ENCODE measurements at places on chromosomes 13 and 19. TPM values are rescaled to one million over a fixed set of nuclear protein-coding genes. Genes with fewer than 3 reads are reported as not detected.

GRCh38 chr19:51550848-51551672 is 19.6 kb upstream of the SIGLEC6 start:
- H3K27me3 ChIP-seq = no peaks in the 10 kb centered on the region
- H3K4me3 ChIP-seq = no peak overlapping the region
- H3K27ac ChIP-seq = no peak overlapping the region
- no peaks in the 10 kb centered on the region for H3K36me3 ChIP-seq
- H3K4me1 ChIP-seq = no peaks in the 10 kb centered on the region

GRCh38 chr19:28509079-28509895 is 703.7 kb downstream of the UQCRFS1 start:
- H3K4me1 ChIP-seq = no peaks in the 10 kb centered on the region
- no peaks in the 10 kb centered on the region for H3K27me3 ChIP-seq
- DNase-seq = no peak
- H3K36me3 ChIP-seq = no peaks in the 10 kb centered on the region
- no peak overlapping the region for H3K27ac ChIP-seq

The RFC3 gene
- 8.9 TPM for total RNA-seq

The SIGLEC9 gene
- total RNA-seq = 1.7 TPM
